ENCODE measurements at places on chromosomes 6 and 20.

DNA sequence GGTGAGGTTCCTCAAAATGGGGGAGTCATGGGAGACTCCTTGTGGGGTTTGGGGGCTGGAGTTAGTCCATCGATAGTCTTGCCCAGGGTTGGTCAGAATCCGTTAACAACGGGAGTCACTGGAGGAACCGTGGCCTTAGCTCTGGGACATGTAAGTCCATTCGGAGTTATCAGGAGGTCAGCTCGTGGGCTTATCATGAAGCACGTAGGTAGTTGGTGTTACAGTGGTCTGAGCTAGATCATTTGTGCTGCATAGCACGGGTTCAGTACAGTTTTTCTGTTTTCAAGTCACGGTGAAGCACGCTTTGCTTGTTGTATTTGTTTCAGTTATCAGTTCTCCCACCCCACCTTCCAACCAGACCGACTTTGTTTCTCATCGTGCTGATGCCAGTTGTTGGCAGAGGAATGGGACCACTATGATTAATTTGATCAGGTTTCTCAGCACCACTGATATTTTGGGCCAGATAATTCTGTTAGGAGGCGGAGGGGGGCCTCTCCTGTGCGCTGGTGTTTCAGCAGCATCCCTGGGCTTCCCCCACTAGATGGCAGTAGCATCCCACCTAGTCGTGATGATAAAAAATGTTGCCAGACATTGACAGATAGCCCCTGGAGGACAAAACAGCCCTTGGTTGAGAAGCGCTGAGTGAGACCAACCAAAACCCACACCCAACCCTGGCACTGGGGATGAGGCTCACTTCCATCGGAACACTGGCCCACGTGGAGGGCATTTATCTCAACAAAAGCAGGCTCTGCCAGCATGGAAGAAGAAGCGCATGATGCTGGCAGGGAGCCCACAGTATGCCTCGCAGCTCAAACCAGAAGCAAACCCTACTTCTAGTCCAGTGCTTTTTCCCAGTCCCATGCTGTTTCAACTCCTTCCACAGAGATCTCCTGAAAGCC is 2.2 kb upstream of the APMAP start:
- DNase-seq = peak; percentile 50

GRCh38 chr20:23244916-23245552 is 105.6 kb upstream of the NXT1 start:
- no peak for DNase-seq

GRCh38 chr6:134005800-134006199 is 46.6 kb downstream of the SLC2A12 start:
- DNase-seq = no peak

- no peak for DNase-seq
Observed at GRCh38 chr6:35663447-35664235, 25.1 kb downstream of the FKBP5 start.

All from NCI-H510A (cell line).